ENCODE measurements at places on chromosomes 2 and 18.

- no peak for DNase-seq
Measured at GRCh38 chr2:220043155-220043989, 415.9 kb downstream of the SLC4A3 start.

- no peak for DNase-seq
Measured at GRCh38 chr18:2376707-2377106, 194.6 kb downstream of the METTL4 start.

DNA sequence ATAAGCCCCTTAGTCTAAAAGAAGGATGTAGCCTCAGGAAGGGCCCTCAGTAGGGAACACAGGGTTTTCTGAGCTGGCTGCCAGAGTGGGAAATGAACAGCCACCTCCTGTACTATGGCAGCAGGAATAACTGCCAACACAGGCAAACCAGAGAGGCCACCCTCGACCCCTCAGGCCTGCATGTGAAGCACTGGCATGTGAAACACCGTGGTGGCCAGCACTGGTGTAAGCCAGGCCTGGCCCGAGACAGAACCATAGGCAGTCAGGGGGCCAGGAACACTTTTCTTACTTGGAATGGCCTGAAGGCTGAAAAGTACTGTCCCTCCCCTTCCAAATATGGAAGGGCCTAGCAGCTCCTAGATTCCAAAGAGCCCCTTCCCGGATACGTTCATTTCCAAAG, 28.2 kb downstream of the SFXN5 start:
- DNase-seq: no peak

DNA sequence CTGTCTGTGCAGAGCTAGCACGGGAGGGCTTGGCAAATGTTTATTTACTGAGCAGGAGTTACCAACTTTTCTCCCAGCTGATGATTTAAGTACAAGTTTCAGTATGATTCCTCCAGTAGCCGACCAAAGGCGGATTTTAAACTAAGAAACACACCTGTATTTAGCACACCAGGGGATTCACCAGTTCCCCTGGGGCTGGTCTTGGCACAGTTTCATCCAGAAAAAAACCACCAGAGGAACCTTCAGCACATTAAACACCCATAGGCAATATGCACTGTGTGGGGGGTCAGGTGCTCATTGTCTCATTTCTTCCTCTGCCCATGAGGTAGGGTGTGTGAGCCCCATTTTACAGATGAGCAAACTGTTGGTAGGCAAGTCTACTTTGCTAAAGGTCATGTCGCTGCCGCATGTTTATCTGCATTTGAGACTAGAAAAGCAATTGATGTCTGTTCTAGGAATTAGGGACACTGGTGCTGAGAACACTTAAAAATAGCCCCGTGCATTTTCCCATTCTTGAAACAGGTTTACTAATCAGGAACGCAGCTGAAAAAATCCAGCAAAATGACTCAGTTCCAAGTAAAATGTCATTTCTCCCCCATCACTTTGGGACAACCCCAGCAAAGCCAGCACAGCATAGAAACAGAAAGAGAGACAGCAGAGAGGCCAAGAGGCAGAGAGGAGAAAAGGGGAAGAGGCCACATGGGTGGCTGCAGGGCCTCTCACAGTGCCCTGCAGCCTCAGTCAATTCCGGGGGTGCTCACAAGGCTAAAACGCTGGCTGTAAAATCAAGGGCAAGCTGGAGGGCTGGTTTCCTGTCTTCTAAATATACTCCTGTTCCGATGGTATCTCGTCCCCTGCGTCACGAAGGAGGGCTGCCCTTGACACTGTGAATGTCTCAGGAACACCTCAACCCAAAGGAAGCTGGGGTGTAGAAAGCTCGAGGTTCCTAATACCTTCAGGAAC, 166.8 kb upstream of the ID2 start:
- no peak for DNase-seq

DNA sequence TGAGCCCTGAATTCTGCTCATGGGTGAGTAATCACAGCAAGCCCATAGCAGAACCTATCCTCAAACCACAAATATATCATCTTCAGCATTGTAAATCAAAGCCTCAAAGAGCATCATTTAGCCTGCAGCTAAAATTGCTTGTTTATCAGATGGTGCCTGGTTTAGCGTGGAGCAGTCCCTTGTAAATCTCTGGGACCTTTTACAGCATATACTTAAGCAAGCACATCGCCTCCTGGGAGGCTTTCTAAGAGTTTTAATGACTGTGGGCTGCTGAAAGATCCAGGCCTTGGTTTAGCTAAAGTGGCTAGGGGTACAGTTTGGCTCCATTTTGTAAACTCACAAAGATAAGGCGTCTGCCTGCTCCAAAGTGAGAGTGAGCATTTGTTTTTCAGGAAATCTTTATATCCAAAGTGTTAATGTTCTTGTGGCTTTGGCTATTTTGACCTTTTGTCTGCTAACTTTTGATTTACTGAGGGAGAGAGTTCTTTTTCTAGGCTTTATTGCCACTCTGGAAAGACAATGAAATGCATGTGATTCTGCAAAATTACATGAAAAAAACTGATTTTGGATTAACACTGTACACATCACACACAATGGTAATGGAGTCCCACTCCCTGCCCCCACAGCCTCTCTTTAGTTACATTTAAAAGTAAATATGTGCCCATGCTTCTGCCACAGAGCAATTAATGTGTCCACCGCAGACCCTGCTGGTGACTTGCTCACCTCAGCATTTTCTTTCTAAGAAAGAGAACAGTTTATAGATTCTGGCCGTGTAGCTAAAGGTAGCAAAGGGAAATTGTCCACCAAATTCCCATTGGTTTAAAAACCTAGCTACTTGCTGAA, 194.8 kb downstream of the LNPK start:
- no peak for DNase-seq

GRCh38 chr2:72291059-72291458, 143.4 kb upstream of the CYP26B1 start:
- no peak for DNase-seq

GRCh38 chr2:74101574-74102300, 46.0 kb downstream of the BOLA3 start:
- DNase-seq: no peak

DNA sequence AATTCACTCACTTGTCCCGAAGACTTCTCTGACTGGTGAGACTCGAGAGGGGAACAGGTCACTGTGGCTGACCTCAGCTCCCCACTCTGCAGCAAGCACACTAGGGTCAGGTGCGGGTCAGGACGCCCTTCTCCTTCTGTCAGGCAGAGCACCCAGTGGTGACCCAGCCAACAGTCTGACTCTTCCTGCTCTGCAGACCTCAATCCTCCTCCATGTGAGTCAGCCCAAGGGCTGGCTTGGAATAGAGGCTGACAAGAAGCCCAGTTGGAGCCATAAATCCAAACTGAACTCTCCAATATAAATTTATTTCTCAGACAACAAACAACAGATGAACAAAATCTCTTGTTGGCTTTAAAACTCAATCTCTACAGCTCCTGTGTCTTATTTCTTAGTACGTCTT, 253.1 kb downstream of the SH3BP4 start:
- DNase-seq: no peak

GRCh38 chr2:128746356-128746755, 427.7 kb upstream of the HS6ST1 start:
- DNase-seq: peak; percentile 48

DNA sequence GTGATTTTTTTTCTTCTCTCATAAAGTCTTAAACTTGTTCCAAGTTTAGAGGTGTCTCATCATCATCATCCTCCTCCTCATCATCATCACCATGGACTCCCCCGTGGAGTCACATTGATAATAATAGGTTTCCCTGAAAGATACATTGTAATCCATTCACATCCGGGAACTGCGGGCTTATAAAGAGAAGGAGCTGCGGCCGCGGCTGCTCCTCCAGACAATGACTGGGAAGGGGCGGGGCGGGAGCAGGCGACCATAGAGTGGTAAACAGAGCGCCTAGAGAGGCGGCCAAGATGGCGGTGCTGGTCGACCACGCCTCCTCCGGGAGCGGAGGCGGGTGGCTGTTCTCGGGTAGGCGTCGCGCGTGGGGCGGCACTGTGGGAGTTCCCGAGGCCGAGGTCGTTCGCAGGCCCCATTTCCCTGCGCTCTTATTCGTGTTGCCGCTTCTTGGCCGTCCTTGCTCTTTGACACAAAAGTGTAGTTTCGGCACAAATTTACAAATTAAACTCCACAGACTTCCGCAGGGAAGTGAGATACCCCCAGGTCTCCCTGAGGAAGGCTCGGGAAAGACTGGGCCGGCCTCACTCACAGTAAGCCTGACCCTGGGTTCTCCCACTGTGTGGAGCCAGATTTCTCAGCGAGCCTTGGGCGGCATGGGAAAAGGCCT, 1.8 kb upstream of the TCF4 start:
- peak; percentile 99 for DNase-seq

GRCh38 chr18:1539276-1539675, 634.6 kb downstream of the ADCYAP1 start:
- no peak for DNase-seq

GRCh38 chr2:104969564-104969963, 68.3 kb upstream of the MRPS9 start:
- no peak for DNase-seq

- no peak for DNase-seq
Measured at GRCh38 chr2:225006730-225007129, 35.5 kb downstream of the DOCK10 start.

- no peak for DNase-seq
Measured at GRCh38 chr2:196935432-196935831, 8.9 kb upstream of the PGAP1 start.

GRCh38 chr18:59941331-59941730, 41.5 kb downstream of the PMAIP1 start:
- no peak for DNase-seq

GRCh38 chr18:42549596-42549995, 565.9 kb downstream of the RIT2 start:
- DNase-seq: no peak

- no peak for DNase-seq
Measured at GRCh38 chr18:49698525-49699025, 114.8 kb downstream of the ACAA2 start.

GRCh38 chr2:229713371-229714079, 830 bp downstream of the DNER start:
- DNase-seq: no peak

DNA sequence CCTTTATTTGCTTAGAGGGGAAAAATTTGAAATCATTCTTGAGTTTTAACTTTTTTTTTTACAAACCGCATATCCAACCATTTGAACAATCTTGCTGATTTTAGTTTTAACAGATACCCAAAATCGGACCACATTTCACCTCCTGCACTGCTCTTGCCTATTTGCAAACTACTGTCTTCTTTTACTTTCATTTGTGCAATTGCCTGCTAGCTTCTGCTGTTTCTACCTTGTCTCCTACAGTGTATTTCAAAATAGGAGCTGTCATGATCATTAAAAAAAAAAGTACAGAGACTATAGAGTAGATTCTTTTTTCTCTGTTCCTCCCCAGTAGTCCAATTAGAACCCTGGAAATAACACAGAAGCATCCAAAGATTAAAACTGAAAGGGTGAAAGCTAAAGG, 1081.2 kb downstream of the SOCS6 start:
- DNase-seq: no peak

DNA sequence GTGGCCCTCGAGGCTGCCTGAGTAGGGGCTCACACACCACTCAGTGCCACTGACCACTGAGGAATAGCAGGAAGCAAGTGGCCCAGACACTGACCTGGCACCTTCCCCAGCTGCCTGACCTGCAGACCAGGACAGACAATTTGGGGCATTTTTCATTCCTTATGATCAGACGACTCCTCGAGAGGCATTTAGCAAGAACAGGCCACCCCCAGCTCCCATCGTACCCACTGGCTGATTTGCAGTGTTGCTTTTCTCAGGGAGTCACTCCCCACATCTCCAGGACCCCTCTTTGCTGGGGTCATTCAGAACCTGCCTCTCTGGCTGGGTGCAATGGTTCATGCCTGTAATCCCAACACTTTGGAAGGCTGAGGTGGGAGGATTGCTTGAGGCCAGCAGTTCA, 185.7 kb downstream of the HAUS1 start:
- DNase-seq: no peak

DNA sequence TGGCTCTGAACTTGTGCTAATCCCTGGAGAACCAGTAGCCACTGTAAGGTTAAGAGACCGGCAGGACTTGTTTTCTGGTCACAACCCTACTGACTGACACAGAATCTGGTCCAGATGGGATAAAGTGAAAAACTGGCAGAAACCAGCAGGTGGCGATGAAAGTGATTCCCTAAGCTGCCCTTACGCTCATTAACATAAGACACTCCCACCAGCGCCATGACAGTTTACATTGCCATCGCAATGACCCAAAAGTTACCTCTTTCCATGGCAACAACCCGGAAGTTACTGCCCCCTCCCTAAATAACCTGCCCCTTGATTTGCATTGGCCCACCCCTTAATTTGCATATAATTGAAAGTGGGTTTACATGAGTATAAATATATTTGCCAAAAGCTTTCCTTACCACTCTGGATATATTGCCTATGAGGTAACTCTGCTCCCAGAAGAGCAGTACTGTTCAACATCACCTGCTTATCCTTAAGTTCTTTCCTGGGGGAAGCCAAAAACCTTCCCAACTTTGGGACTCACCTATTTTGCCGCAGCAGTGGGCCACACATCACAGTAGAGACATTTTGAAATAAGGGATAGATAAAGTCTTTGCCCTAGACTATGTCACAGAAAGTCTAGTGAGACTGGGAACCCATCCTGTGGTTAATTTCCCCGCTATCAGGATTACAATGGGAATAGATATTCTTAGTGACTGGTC, 35.8 kb upstream of the AFF3 start:
- DNase-seq: no peak

DNA sequence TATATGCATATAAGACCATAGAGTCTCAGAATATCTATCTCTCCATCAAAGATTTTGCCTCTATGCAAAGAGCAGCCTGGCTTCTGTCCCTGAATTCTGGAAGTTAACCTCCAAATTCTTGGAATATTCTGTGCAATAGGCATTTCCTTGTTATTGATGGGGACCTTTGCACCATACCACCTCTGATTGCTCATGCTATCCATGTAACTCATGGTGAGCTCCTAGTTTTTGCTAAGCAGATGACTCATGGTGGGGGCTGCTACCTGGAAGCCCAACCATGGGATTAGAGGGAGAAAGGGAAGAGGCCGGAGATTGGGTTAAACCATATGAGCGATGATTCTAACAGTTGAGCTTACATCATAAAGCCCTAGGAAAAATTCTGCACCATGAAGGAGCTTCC, 310.2 kb upstream of the FIGN start:
- no peak for DNase-seq

- no peak for DNase-seq
Measured at GRCh38 chr2:127508023-127508630, 18.2 kb downstream of the IWS1 start.

GRCh38 chr2:135055182-135055786, 3.2 kb downstream of the RAB3GAP1 start:
- DNase-seq: no peak

DNA sequence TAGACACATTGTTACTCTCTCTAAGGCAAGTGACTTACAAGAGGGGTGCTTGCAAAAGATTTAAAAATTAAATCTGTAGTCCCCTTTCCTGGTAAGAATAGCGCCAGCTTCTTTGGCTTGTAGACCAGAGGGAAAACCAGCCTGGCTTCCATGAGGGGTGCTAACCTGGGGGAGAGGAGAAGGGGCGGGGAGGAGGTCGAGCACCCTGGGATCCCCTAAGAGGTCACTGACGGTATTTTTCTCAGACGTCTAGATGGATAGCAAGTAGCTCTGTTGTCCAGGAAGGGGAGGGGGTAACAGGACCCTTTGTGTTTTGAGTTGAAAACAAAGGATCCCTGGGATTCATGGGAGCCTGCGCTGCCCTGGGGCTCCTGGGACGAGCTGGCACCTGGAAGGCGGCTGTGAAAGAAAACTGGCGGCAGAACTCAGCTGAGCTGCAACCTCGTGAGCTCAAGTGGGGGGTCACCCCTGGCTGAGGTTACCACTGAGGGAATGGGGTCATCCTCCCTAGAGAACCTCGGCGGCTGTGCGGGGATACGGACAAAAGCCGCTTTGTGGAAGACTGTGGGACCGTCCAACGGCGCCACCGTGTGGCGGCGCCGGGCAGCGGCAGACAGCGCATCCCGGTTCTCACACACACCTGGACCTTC, 37.8 kb upstream of the MRPL19 start:
- DNase-seq: peak; percentile 62
